ENCODE measurements at places on chromosomes 7 and 10. TPM values are rescaled to one million over a fixed set of nuclear protein-coding genes. Genes with fewer than 3 reads are reported as not detected.

OR13A1 gene
- total RNA-seq: not detected

SLC26A5 gene
- total RNA-seq: not detected

TMEM130 gene
- not detected for total RNA-seq

BLVRA gene
- 37.2 TPM for total RNA-seq

Data from T-helper 1 cell treated with Interleukin-12 subunit alpha and Interleukin-12 subunit beta and Interleukin-4 antibody, amounts not matched to agents 30 ng/mL and 1 ng/mL, for 36 hours (primary cell).